Cardiac septum (tissue), 1 donor: ENCODE measurements at places on chromosomes 16 and 17.

- no peak for DNase-seq
Measured at GRCh38 chr17:83037874-83038165, 41.6 kb upstream of the METRNL start.

GRCh38 chr17:29603109-29603674 is 10.3 kb downstream of the ANKRD13B start:
- DNase-seq, result no peak

DNA sequence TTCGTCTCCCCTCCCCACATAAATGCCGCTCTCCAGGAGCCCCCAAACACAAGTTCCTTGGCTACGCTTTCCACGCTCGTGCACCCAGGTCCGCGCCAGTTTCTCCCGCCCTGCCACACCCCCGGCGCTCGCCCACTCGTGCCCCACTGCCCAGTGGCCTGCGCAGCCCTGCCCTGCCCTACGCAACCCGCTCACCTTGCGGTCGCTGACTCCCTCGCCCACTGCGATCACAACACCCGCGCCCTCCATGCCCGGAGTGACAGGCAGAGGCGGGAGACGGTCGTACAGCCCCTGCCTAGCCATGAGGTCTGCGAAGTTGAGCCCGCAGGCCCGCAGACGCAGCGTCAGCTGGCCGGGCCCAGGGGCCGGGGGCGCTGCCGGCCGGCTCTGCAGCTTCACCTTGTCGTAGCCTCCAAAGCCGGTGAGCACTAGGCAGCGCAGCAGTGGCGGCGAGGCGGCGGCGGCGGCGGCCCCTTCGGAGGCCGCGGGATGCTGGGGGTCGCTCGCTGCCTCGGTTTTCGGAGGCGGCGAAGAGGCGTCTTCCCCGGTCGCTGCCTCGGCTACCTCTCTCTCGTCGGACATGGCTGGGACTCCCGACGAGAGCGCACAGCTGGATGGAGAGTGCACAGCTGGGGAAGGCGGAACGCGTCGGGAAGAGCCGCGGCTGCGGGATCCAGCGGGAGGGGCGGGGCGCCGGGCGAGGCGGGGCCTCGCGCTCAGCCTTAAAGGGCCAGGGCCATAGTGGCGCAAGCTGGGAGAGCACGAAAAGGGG is at the start of gene VAT1:
TSS of gene VAT1 (minus strand) at position 645 of the 772 bp plus-strand sequence. CDS start at position 582, 63 bp downstream.
- DNase-seq, result peak; percentile 94

GRCh38 chr16:79329166-79329521 is 271.4 kb downstream of the MAF start:
- DNase-seq, result no peak

DNA sequence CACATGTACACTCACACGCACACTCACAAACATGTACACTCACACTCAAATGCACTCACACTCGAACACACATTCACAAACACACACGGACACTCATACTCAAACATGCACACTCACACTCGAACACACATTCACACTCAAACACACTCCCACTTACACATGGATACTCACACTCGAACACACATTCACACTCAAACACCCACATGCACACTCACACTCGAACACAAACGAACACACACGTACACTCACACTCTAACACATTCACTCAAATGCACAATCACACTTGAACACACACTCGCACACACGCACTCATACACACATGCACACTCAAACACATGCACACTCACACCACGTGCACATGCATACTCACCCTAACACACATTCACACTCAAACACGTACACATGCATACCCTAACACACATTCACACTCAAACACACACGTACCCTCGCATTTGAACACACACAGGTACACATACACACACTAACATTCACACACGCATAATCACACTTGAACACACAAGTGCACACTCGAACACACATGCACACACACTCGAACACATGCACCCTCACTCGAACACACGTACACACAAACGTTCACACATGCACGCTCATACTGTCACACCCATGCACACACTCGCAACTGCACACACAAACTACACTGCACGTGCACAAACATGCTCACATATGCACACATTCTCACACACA is 41.8 kb downstream of the CFAP20 start:
- DNase-seq, result peak; percentile 4

- no peak for DNase-seq
Measured at GRCh38 chr17:35914354-35914753, 16.2 kb downstream of the RDM1 start.

- DNase-seq, result no peak
Measured at GRCh38 chr17:62801553-62802114, 6.5 kb downstream of the MARCHF10 start.

DNA sequence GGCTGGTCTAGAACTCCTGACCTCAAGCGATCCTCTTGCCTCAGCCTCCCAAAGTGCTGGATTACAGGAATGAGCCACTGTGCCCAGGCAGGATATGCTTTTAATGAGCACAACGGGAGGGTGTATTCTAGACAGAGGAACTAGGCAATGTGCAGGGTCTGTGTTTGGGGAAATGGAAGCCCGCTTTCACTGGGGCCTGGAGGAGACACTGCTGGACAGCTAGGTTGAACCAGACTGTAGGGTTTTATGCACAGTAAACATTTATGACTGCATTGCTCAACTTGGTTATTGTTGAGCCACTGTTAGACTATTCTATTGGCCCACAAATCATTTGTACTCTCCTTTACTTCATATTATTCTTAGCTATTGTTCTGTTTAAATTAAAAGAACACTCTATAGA is 10.2 kb upstream of the SIAH1 start:
- no peak for DNase-seq

DNA sequence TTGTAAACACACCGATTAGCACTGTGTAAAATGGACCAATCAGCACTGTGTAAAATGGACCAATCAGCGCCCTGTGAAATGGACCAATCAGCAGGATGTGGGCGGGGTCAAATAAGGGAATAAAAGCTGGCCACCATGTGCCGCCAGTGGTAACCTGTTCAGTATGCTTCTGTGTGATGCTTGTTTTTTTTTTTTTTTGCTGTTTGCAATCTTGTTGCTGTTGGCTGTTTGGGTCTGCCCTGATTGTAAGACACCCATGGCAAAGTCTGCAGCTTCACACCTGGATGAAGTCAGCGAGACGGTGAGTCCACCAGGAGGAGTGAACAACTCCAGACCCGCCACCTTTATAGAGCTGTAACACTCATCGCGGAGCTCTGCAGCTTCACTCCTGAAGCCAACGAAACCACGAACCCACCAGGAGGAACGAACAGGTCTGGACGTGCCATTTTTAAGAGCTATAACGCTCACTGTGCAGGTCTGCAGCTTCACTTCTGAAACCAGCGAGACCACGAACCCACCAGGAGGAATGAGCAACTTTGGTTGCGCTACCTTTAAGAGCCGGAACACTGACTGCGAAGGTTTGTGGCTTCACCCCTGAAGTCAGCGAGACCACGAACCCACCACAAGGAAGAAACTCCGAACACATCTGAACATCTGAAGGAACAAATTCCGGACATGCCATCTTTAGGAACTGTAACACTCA is 85.0 kb upstream of the MED9 start:
- DNase-seq, result no peak

DNA sequence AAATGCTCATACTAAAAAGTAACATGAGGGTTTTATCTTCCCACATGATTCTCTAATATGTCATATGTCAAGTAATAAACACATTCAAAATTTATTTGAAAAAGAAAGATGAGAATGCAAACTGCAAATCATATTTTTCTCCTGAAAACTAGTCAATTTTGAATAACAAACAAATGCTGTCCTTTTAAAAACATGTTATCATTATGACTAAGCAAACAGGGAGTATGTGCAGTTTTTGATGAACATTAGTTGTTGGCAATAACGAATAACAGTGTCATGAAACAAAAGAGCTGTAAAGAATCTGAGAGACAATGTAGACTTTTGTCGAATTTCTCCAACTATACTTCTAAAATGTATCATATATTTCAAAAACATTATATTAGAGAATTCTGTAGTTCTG is 34.8 kb downstream of the RPGRIP1L start:
- no peak for DNase-seq

- DNase-seq, result no peak
Measured at GRCh38 chr17:15663176-15663575, 20.9 kb downstream of the TRIM16 start.
